ENCODE measurements at places on chromosomes 5 and 9. TPM values are rescaled to one million over a fixed set of nuclear protein-coding genes. Genes with fewer than 3 reads are reported as not detected.
A peak's percentile ranks its signal among the peaks of the same experiment; 100 is the strongest.

GRCh38 chr5:1768283-1769000 lies 31.2 kb downstream of the MRPL36 start:
- no peak for DNase-seq

- peak; percentile 48 for DNase-seq
These were observed 3.4 kb downstream of the PRRC2B start for GRCh38 chr9:131397100-131397790.

GRCh38 chr5:6674421-6674820 lies 38.8 kb upstream of the TENT4A start:
- DNase-seq, result no peak

GRCh38 chr5:179868541-179868940 lies 9.9 kb upstream of the MRNIP start:
- no peak for DNase-seq

GRCh38 chr5:37871023-37871815 lies 31.4 kb upstream of the GDNF start:
- DNase-seq, result peak; percentile 89

- no peak for DNase-seq
These were observed 236.2 kb downstream of the SAXO1 start for GRCh38 chr9:18796696-18797270.

DNA sequence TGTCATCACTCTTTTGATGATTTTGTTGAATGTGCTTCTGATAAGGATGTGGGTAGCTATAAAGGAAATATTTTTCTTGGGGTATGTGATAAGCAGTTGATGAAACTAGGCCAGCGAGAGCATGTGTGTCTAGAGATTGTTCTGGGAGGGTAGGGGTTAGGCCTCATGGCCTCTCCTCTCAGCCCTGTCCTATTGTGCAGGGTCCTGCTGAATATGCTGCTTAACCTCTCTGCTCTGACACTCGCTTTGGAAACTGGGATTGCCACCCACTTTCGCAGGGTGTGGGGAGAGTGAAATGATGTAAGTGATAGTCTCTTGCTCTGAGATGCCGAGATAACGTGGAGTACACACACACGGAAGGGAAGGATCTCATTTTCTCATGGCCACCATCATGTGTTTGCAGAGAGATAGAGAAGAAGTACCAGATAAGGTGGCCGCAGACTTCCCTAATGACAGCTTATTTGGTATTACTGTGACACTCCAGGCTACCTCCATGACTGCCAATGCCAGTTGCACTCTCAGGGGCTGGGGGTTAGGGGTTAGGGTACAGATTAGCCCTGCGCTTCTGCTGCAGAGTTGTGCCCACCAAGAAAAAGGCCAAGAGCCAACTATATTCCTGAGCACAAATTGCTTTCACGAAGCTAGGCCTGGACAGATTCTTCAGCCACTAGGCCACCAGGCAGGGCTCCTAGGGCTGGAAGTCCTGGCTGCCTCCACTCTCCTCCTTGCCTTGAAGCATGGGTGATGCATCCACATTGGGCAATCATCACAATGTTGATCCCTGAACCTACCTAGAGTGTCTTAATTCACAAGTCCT lies 25.2 kb upstream of the TNFAIP8 start:
- DNase-seq, result no peak

GRCh38 chr5:41637424-41637823 lies 127.0 kb upstream of the PLCXD3 start:
- no peak for DNase-seq

GRCh38 chr9:130626249-130626996 lies 38.0 kb upstream of the PRDM12 start:
- DNase-seq, result no peak

GRCh38 chr5:170503990-170504596 lies at the start of gene KCNIP1:
Gene KCNIP1 (plus strand): TSS chr5:170504020.
- DNase-seq, result no peak

ABCA1 gene
- 5.8 TPM for polyA plus RNA-seq

COMMD10 gene
- polyA plus RNA-seq, result 9.5 TPM

DPP7 gene
- polyA plus RNA-seq, result 76.4 TPM
